Gastroesophageal sphincter (tissue), 4 donors: ENCODE measurements at places on chromosomes 4 and X.
A peak's percentile ranks its signal among the peaks of the same experiment; 100 is the strongest.

GRCh38 chr4:15003891-15004738, 1.8 kb downstream of the CPEB2 start:
- ATAC-seq = peak; percentile 0

DNA sequence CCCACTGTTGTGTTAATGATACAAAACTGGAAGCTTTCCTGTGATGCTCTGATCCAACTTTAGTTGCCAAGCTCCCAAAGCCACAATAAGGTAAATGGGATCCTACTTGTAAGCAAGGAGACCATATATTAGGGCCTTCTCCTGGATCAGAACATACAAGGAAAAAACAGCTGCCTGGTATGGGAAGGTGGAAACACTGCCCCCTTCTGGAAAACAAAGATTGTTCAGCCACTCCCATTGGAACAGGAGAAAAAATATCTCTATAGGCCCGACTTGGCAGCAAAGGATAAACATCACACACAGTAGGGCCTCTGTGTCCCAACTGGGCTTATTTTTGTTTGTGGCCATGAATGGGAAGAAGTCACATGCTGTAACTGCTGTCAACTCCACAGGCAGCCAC, 166.5 kb downstream of the TBX22 start:
- no peak for ATAC-seq

GRCh38 chr4:6929339-6929811, 19.7 kb downstream of the TBC1D14 start:
- no peak for ATAC-seq

GRCh38 chr4:74772106-74772505, 22.2 kb downstream of the BTC start:
- ATAC-seq = no peak

DNA sequence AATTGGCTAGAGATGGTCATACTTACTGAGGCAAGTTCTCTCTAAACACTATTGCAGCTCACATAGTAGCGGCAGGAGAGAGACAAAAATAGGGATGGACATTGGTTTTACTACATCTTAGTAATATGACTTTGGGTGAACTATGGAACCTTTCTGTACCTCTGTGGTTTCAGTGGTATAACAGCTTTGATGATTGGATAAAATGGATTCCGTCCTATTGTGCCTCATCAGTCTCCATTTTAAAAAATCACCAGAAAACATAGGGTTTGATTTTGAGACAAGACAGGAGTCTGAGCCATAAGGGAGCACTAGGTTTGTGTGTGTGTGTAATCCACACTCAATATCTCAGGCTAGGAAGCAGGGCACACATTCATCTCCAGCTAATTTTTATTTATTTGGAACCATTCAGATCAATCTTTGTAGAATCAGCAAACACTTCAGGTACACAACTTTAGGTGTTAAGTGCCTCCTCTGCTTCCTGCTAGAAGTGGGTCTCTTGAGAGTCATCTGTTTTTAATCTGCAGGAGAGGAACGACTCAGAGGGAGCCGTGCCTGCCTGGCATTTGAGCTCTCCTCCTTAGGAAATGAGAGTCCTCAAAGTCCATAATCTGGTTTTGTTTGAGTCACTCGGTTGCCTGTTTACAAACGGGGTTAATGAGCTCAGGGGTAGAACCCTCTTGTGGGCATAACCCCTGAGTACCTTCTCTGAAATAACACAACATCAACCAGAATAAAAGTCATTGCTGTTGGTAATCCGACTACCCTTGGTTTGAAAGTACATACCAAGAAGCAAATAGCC, 238.5 kb upstream of the BOD1L1 start:
- ATAC-seq = no peak

GRCh38 chrX:107723511-107723910, 52.1 kb downstream of the TSC22D3 start:
- ATAC-seq = no peak

- ATAC-seq = no peak
Observed at GRCh38 chr4:93870876-93871458, 42.4 kb downstream of the ATOH1 start.

- ATAC-seq = no peak
Observed at GRCh38 chr4:146222313-146222712, 8.0 kb downstream of the REELD1 start.

GRCh38 chrX:124362072-124362471, 15.7 kb downstream of the SH2D1A start:
- ATAC-seq = no peak

- no peak for ATAC-seq
Observed at GRCh38 chr4:36316607-36317006, 35.2 kb downstream of the DTHD1 start.

- peak; percentile 76 for ATAC-seq
Observed at GRCh38 chr4:78565971-78566372, 14.4 kb downstream of the ANXA3 start.

GRCh38 chrX:35819241-35819640, 21.1 kb downstream of the MAGEB16 start:
- peak; percentile 39 for ATAC-seq

DNA sequence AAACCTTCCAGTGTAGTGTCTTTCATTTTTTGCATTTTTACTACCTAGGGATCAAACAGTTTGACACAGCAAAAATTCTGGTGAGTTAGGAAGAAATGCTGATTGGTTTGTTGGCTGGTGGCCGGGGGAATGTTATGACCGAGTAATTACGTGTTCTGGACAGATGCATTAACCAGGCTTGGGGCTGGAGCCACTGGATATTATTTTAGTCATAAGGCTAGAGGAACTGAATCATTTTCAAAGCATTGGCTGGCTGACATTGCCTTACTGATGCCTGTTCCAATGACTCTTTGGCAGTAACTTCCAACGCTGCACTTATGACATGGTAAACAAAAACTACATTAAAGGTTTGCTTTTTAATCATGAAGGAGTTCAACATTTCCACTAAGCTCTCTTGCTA, 84.6 kb downstream of the FBXO8 start:
- ATAC-seq = no peak

DNA sequence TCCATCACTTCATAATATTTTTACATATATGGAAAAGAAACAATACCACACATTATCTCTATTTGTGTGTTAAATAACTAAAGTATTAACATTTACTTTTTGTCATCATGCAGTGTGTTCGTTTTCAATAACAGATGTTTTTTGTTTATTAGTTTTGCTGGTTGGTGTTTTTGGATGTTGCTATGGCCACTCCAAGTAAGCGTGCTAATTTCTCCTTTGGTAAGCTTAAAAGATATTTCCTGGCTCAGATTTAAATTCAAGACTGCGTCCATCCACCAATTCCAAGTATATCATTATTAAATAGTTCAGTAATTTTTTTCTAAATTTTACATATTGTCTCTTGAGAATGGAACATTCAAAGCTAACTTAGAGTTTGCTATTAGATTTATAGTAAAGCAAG, 235.4 kb upstream of the IL1RAPL1 start:
- no peak for ATAC-seq

GRCh38 chr4:26206339-26206738, 114.5 kb upstream of the RBPJ start:
- ATAC-seq = peak; percentile 66

- no peak for ATAC-seq
Observed at GRCh38 chr4:122703868-122704267, 28.6 kb upstream of the BBS12 start.

GRCh38 chrX:94058728-94059382, 384.8 kb downstream of the FAM133A start:
- no peak for ATAC-seq

DNA sequence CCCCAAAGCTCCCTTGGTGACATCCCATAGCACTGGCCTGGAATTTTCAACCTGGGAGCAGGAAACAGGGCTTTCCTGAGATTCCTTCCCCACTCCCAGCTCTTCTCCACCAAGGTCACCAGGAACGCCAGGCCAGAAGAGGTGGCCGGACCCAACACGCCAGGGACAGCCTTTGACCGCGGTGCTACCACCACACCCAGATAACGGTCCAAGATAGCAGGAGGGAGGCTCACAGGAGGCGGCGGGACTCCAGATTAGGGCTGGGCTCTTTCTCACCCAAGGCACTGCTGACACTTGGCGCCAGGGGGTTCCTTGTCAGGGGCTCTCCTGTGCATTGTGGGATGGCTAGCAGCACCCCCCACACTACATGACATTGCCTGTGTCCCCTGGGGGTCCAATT, 22.9 kb downstream of the ZFYVE28 start:
- ATAC-seq = no peak

- ATAC-seq = no peak
Observed at GRCh38 chr4:47873877-47874541, 36.1 kb upstream of the CORIN start.

DNA sequence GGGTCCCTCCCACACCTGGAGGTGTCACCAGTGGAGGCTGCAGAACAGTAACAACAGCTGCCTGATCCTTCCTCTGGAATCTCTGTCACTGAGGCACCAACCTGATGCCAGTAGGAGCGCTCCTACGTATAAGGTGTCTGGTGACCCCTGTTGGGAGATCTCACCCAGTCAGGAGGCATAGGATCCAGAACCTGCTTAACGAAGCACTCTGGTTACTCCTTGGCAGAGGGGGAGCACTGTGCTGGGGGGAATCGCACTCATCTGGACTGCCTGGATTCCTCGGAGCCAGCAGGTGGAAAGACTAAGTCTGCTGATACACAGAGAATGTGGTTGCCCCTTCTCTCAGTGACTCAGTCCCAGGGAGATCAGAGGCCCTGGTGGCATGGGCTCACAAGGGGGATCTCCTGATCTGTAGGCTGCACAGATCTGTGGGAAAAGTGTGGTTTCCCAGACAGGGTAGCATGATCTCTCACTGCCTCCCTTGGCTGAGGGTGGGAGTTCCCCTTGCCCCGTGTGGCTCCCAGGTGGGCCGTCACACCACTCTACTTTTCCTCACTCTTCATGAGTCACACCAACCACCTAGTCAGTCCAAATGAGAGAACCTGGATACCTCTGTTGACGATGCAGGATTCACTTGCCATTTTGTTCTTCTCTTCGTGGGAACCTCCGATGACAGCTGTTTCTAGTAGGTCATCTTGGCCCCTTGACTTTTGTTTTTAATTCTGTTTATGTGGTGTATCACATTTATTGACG, 305.9 kb downstream of the IDS start:
- no peak for ATAC-seq

GRCh38 chr4:70705183-70706043, 16.4 kb upstream of the RUFY3 start:
- ATAC-seq = peak; percentile 81

DNA sequence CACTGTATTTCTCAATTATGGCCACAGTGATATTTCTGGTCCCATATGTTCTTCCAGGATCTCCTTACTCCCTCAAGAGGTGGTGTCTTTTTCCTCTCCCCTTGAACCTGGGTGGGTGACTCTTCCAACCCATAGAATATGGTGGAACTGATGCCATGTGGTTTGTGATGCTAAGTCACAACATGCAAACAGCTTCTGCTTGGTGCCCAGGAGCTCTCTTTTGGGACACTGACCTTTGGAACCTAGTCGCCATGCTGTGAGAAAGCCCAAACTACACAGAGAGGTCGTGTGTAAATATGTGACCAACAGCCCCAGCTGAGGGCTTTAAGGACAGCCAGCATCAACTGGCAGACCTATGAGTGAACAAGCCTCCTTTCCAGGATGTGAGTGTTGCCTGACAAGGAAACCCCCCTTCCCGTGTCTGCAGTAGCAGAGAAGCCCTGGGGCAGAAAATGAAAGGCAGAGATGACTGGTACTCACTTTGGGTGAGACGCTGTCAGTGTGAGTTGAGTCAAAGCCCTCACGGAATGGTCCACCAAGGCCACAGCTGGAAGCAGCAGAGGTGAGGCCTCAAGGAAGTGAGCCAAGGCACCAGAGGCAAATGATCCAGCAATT, 223.4 kb downstream of the BCOR start:
- ATAC-seq = no peak

DNA sequence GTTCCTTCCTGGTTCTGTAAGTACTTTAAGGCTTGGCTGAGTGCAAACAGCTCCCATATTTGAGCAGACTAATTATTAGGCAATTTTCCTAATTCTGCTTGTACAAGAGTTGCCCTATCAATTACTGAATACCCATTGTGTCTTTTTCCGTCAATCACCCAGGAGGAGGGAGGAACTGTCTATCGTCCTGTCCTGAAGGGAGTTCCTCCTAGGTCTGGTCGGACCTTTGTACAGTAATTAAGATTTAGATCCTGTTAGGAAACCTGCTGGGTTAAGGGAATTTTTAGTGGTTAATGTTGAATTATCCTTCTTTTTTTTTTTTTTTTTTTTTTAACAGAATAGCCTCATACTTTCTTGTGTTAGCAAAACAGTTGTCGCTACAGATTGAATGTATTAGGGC, 130.1 kb downstream of the KDM6A start:
- ATAC-seq = no peak

DNA sequence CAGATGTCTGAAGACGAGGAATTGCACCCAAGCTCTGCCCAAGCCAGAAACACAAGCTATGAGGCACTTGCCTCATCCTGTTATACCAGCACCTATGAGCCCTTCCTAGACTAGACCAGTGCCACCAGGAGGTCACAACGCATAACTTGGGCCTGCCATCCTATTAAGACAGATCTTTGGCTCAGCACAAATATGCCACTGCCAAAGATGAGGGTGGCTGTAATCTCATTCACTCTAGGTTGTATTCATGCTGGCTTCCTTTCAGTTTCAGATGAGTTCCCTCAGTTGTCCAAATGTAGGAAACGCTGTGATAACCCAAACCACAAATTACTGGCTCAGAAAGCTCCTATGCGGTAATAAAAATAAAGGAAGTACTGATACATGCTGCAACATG, 76.5 kb upstream of the CITED1 start:
- ATAC-seq = no peak

- ATAC-seq = no peak
Observed at GRCh38 chr4:177671387-177671786, 229.2 kb upstream of the AGA start.

GRCh38 chr4:37320513-37321235, 76.1 kb downstream of the NWD2 start:
- no peak for ATAC-seq
